ENCODE measurements at places on chromosomes 2 and 18.

DNA sequence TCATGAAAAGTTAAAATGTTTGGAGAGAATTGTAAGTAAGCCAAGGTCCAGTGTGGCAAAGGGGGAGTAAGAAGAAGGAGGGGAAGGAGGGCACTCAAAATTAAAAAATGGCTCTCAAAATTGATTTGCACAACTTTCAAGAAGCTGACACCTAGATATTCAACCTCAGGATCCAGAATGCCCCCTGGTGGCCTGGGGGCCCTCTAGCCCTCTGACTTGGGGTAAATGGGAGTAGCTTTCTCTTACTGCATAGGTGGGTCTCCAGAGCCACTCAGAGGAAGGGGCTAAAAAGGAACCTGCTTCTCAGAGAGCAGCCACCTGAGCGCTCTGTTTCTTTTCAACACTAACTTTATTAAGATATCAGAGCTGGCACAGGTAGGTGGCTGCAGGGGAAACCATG is 968.5 kb downstream of the BCL11A start:
- DNase-seq, result no peak

- no peak for DNase-seq
Observed at GRCh38 chr2:229566370-229566769, 148.0 kb downstream of the DNER start.

- DNase-seq, result no peak
Observed at GRCh38 chr2:62974999-62975398, 75.6 kb upstream of the OTX1 start.

DNA sequence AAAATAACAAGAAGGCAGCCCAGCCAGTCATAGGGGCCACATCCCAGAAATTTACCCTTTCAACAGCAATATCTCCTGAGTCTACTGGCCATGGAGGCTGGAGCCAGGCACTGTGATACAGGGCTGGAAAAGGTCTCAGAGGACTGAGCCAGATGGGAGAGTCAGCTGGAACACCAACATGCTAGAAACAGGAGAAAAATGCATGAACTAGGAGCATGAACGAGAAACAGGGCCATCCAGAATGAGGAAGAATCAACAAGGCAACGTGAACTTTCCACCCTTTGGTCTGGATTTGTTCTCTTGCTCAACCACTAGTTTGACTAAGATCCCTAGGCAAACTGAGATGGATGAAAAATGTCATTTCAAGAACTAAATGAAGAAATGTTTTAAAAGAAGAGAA is 13.1 kb downstream of the PID1 start:
- no peak for DNase-seq

- DNase-seq, result no peak
Observed at GRCh38 chr2:128439791-128440665, 121.4 kb upstream of the HS6ST1 start.

- DNase-seq, result no peak
Observed at GRCh38 chr2:239002954-239003623, 155.2 kb downstream of the TWIST2 start.

DNA sequence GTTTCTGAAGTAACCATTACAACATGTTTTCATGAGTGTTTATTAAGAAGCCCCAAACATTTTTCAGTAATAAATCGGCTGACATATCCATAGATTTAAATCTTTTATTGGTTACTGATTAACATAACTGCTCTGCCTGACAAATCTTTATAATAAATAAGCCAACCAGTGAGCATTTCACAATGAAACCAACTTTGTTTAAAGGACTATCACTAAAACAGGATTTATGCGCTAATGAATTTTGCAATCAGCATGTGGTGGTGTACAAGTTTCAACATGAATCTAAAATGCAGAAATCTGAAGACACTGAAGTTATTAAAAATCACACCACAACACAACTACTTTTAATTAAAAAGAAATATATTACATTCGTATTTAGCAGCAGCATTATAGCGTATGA is 166.7 kb downstream of the MEIS1 start:
- no peak for DNase-seq

DNA sequence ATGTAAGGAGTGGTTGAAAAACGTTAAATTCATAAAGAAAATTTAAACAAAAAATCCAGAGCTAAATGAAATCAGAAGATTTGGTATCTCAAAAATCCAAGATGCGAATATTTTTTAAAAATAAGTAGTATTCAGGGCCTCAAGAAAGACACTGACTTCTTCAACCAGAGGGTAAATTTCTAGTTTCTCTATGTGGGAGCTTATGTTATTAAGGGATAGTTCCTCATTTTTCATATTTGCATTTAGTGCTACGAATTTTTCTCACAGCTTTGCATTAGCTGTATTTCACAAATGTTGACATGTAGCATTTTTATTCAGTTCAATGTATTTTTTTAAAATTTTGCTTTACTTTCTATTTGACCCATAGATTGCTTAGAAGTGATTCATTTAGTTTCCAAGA is 454.7 kb downstream of the CBLN2 start:
- no peak for DNase-seq

- DNase-seq, result no peak
Observed at GRCh38 chr2:236541008-236541562, 28.5 kb upstream of the ACKR3 start.

- DNase-seq, result no peak
Observed at GRCh38 chr2:23069923-23070322, 315.1 kb upstream of the KLHL29 start.

DNA sequence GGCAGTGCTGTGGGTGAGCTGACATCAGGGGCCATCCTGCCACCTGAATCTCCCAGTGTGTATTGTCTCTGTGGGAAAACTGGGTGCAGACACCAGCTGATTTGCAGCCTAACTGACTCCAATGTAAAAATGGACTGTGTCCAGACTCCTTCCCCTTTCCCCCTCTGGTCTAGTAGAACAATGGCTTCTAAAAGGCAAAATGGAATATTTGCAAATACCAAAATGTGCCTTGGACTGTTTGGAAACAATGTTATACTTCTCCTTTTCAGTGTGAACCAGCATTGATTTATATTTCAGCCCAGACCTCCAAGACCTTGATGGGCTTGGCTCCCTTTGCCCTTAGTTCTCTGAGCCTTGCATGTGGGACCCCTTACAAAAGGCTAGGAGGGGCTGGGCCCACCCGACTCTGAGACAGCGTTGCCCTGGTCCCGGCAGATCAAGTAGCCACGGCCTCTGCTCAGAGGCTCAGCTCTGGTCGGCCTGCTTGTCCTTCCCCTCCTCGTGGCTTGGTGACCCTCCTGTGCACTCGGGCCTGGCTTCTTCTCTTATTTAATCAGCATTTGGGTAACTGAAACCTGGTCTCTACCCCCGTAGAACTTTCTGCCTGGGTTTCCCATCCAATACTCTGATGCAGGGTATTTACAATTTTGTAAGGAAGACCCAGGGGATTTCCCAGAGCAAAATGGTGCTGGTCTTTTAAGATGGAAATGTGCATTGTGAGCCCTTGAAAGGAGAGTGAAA is 18.0 kb upstream of the ACKR3 start:
- no peak for DNase-seq

DNA sequence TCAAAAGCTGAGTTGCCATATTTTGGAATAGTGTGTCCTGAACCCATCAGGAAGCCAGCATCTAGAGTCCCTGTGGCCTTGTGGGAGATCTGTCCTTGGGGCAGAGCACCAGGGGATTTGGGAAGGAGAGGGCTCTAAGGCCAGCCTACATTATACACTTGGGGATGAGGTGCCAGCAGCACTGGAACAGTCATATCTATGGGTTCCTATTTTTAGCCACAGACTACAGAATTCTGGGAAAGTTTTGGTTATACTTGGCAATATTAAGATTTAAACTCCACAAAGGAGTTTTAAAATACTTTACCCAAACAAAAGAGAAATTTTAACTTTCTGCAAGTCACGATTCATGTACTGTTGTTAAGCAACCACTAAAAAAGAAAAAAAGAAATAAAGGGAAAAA is 405.7 kb upstream of the MMADHC start:
- no peak for DNase-seq

DNA sequence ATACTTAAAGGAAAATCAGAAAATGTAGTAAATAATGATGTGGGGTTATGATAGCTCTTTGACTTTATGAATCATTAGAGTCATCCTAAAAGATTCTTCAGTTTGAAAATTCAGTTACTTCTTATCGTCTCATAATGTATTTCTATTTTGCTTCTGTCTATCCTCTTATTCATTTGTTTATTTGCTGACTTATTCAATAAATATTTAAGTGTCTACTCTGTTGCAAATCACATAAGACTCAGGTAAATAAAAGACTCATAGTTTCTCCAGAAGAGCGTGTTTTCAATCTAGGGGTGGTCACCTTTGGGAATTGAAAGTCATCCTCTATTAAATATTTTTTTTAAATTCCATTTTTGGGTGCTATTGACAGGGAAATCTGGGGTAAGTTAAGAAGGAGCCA is 69.1 kb upstream of the RBMS1 start:
- DNase-seq, result no peak

DNA sequence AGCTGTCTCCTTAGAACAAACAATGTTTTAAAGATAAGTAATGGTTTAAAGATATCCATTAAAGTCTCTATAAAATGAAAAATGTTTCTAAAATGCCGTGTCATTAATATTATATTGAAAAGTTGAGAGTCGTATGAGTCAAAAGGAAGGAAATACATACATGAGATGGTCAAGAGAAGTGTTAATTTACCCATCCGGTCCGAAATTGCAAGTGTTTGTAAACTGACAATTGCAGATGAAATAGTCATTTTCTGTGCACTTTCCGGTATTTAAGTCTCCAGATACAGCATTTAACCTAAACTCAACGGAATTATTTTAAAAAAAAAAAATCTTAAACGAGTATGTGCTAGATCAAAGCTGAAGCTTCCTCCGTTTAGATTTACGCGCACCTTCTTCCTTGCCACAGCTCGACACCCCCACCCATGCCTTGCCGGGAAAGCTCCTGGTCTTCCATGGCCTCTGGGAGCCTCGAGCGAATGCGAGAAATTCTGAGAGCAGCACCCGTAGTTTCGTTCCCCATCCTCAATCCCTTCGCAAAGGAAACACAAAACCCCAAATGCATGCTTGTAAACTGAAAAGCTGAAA is 1.8 kb downstream of the DSC3 start:
- no peak for DNase-seq

DNA sequence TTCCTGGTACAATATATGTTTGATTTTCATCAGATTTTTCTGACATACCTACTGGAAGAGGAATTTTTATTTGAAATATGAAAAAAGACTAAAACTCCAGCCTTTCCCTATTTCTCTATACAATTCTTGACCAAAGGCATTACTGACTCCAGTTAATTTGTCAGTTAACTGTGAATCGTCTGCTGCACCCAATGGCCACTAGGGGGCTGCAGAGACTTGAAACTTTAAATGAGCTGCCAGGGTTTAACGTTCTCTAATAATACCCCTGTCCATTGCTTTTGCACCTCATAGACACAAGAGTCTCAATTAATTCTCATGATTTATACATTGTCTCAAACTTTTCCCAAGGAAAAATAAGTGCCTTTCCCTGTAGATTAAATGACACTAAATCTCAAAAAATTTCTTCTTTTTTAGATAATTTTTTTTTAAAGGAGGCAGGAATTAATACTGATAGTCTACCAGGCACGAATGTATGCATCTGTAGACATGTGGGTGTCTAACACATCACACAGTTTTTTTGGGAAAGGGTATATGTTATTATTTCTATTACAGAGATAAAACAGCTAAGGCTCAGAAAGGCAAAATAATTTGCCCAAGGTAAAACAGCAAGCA is 1.8 kb upstream of the ALK start:
- no peak for DNase-seq

DNA sequence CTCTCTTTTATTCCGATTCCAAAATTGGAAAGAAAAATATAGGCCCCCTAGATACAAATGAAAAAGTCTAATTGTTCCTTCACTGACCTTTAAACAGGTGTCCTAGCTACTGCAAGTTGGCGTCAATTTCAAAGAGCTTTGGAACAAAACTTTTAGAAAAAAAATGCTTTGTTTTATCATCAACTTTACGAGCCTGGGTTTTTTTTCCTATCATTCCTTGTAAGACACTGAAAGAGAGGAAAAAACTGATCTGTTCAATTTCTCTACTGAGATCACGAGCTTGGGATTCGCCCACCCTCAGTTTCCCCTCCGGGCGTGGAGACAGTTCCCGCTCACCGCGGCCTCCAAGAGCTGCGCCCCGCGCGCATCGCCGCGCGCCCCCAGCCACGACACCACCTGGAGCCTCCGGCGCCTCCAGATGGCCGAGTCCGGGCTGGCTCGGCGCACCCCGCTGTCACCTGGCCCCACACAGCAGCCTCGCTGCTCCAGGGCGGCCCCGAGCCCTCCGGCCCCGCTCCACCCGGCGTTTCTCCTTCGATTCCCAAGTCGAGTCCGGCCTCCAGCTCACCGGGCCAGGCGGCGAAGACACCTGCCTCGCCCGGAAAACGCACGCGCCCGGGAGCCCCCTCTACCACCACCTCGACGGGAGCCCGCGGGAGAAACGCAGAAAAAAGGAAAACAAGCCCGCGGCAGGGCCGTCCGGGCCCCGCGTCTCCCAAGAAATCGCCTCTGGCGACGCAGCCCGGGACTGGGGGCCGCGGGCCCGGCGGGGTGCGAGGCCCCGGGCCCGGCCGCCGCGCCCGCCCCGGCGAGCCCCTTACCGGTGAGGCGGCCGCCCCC is 656 bp downstream of the TBC1D8 start:
- no peak for DNase-seq

DNA sequence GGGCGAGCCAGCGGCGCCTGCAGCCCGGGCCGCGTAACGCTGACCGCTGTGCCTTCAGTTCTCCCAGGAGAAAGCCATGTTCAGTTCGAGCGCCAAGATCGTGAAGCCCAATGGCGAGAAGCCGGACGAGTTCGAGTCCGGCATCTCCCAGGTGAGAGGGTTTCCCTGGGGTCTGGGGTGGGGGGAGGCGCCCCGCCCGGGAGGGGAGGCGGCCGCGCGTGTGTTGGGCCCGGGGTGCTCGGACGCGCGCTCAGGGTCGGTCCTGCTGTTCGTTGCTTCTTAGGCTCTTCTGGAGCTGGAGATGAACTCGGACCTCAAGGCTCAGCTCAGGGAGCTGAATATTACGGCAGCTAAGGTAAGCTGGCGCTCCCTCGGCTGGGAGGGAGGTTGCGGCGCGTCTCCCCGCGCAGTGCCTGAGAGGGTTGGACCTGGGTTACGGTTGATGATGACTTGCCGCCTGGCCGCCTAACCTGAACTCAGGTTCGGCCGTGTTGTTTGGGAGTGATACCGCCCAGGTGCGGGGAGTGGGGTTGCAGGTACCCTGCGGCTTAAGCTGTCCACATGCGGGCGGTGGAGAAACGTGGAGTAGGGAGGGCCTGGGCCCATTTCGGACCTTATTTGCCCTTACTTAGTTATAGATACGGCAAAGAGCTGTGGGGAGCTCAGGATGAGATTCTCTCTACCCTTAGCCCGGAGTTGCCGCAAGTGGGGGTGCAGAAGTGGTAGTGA is 638 bp downstream of the RPS7 start:
- no peak for DNase-seq

GRCh38 chr2:205276116-205276777 is 406.1 kb upstream of the NRP2 start:
- DNase-seq, result no peak

GRCh38 chr2:195507447-195508138 is 149.4 kb upstream of the SLC39A10 start:
- no peak for DNase-seq

GRCh38 chr2:75453384-75454240 is 107.1 kb downstream of the EVA1A start:
- no peak for DNase-seq

DNA sequence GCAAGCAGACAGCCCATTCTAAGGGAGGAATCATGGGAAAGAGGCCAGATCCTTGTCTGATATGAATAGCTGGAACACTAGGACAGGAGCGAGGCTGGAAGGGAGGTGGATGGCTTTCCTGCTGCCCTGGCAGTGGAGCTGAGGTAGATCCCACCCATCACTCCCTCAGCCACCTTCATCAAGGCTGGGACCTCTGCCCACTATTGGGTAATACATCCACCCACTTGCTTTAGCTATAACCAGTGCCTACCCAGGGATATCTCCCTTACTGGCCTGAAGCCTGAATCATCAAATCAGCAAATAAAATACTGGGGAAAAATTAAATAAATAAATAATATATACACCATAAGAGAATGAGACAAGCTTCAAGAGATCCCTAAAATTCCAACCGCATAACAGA is 183.2 kb upstream of the KYNU start:
- DNase-seq, result no peak

Measured in T-helper 17 cell (primary cell).